Activated gamma-delta T cell treated with anti-CD3 and anti-CD28 coated beads, Interleukin-2, amount 50 U/mL, for 16 hours (primary cell): ENCODE measurements at places on chromosomes 16 and 17.

DNA sequence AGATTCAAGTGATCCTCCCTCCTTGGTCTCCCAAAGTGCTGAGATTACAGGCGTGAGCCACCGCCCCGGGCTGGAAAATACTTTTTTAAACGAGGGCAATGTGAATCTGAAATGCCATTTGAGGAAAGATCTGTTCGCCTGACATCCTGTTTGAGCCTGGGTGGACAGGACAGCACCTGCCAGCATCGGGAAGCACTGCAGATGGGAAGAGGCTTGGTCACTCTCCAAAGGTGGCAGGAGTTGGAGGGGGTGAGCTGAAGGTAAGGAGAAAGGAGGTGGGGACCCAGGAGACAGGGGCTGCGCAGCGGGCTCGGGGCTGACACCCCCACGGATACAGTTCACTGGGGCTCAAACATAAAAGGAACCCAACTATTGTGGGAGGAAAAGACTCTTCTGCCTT is 3.9 kb upstream of the BIRC5 start:
- DNase-seq = no peak

- DNase-seq = no peak
Measured at GRCh38 chr17:2904135-2904534, 107.9 kb downstream of the RAP1GAP2 start.

DNA sequence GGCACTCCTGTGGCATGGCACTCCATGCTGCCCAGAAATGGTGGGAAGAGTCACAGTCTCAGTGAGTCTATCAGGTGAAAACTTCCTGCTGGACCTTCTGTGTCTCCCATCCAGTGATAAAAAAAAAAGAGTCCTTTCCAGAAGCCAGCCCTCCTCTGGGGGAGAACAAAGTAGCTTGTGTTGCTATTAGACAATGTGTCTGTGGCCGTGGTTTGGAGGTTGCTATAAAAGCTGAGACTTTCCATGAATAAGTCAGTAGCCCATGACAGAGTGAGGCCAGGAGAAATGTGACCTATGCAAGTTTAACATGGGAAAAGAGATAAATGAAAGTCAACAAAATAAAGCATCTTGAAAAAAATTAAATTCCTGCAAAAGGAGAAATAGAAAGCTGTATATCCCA is 250.7 kb upstream of the MON1B start:
- DNase-seq = no peak

GRCh38 chr17:59388069-59388556 is 56.7 kb downstream of the YPEL2 start:
- DNase-seq = no peak

GRCh38 chr17:20234276-20234675 is 225.1 kb downstream of the SPECC1 start:
- no peak for DNase-seq

- DNase-seq = no peak
Measured at GRCh38 chr17:56629531-56630075, 36.1 kb downstream of the NOG start.

DNA sequence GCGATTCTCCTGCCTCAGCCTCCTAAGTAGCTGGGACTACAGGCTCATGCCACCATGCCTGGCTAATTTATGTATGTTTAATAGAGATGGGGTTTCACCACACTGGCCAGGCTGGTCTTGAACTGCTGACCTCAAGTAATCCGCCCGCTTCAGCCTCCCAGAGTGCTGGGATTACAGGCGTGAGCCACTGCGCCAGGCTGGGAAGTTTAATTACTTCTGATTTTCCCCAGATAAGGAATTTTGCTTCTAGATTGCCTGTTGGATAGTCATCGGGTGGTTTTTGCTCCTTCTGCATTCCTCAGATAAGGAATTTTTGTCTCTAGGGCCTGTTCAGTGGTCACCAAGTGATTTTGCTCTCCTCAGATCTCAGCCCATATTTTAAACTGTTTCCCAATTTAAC is 112.5 kb downstream of the MAP2K4 start:
- no peak for DNase-seq

DNA sequence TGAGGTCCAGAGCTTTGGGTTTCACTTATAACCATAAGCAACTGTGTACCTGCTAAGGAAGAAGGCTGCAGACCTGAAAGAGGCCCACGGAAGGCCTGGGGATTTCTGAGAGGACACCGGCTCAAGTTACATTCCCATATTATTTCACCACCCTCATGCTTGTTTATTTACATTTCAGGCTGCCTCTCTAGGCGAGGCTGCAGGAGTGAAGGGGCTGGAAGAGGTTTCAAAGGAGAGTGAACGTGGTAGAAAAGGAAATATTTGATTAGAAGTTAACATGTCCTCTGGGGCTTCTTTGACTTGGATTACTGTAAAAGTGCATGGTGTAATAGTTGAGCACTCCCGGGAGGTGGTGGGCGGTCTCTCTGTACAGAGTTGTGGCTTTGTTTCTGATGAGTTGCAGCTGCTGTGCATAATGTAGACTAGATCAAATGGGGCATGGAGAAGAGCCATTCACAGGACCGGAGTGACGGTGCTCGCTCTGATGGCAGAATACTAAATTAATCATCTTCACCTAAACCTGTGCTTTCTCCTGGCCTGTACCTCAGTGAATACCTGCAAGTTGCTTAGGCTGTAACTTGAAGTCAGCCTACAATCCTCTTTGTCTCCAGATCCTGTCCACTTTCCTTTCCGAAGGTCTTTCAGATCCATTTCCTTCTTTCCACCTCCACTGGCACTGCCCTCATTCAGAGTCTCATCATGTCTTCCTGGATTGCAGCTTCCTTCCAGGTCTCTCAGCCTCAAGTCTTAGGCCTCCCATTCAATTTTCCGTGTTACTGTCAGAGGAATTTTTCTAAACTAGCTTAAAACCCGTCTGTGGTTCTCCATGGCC is 1.9 kb upstream of the CPD start:
- DNase-seq = no peak

GRCh38 chr17:58991718-58992331 is 114.9 kb downstream of the TRIM37 start:
- no peak for DNase-seq

- DNase-seq = no peak
Measured at GRCh38 chr16:12767897-12768296, 35.8 kb downstream of the CPPED1 start.

DNA sequence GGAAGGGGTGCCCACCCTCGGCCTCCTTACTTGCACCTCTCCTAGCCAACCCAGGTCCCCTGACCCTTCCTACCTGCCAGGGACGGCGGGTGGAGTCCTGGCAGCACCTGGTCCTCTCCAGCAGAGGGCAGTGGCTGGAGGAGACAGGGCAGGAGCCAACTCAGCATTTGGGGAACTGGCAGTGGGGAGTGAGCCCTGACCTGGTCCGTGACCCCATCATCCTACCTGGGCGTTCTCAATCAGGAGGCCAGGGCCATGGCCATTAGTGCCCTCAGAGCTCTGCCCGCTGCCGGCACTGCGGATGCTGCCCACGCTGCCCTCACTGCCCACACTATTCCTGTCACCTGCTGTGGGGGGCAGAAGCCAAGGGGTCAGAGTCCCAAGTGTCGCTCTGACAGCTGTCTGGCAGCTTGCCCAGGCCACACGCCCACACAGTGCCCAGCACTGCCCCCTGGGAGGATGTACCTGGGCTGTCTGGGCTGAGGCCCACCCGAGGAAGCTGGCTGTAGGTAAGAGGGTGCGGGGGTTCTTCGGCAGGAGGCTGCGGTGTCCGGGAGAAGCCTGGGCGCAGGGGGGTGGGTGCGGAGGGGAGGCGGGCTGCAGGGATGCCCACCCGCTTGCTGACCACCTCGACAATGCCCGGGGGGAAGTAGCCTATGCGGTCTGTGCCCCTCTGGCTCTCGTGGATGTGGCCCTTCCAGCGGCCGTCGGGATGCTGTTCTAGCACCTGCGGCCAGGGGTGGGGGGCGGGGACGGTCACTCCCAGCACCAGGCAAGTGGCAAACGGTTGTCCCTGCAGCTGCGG is 10.8 kb downstream of the CASKIN2 start:
- no peak for DNase-seq

GRCh38 chr17:10605221-10605783 is 51.8 kb downstream of the MYH3 start:
- DNase-seq = no peak
